ENCODE measurements at places on chromosomes 2 and 18.

DNA sequence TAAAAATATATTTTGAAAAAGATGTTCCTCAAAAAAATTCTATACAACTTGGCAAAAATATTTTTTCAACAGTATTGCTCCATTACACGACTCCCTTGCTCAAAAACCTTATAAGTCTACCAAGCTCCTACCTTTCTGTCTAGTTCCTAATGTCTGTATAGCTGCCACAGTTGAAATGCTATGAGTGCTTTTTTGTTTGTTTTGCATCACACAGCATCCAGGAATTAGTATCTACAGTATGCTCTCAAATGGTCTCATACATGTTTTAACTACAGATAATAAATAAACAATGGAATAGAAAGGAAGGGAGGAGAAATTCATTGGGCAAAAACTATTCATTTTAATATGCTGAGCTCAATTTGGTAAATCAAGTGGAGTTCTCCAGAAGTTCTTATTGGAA is 17.3 kb downstream of the ACADL start:
- no peak for DNase-seq

DNA sequence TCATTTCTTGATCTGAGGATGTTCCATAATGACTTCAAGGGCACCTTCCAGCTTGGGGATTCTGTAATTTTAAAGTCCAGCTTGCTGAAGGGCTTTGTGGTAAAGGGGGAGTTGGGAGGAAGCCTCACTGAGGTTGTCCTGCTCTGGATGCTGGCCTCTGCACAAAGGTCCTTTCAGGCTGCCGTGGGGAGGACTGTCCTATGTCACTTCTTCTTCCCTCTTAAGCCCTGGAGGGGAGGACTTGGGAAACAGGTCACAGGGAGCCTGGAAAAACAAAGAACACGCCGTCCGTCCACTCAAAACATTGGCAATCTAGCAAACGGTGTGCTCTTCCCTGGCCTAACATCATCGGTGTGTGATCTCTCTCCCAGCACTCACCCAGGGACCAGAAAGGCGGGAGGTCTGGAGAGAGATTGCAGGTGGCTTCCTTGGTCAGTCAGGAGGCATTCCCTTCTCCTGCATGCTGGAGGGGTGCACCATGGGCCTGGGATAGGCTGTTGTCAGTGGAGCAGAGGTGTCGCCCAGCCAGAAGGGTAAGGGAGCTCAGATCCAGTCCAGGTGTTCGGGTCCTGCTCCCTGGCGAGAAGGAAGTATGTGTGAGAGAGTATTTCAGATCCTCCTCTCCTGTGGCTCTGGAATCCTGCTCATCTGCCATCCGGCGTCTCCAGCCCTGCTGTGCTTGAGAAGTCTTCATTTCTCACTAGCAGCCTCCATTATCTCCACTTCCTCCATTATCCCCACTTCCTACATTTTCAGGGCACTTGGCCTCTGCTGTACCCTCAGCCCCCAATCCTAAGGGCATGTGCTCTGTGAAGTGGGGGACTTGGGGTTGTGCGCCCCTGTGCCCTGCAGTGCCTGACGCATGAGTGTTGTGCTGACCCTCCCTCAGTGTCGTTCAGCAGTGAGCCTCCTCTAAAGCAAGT is 20.1 kb downstream of the ASAP2 start:
- no peak for DNase-seq

DNA sequence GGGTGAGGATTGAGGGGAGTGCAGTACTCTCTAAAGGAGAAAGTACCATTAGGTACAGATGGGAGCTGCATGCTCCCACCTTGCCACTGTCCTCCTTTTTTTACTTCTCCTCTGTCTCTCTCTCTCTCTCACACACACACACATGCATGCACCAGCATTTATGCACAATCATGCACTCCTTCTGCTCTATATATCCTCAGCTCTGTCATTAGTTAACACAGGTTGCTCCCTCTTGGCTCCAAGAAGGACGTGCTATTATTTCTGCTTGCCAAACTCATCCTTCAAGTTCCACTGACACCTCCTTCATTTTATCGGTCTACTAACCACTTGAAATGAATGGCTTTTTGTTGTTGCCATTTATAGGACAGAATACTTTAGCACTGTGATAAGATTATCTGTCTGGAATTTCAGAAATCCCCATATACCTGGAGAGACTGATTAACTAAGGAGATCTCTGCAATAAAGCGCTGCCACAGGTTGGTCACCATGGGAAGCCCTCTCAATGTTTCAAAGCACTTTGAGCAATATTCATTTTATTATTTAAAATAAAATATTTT is 178.5 kb upstream of the TRIB2 start:
- peak; percentile 22 for DNase-seq

- no peak for DNase-seq
Observed at GRCh38 chr2:151087377-151087776, 174.3 kb downstream of the RBM43 start.

DNA sequence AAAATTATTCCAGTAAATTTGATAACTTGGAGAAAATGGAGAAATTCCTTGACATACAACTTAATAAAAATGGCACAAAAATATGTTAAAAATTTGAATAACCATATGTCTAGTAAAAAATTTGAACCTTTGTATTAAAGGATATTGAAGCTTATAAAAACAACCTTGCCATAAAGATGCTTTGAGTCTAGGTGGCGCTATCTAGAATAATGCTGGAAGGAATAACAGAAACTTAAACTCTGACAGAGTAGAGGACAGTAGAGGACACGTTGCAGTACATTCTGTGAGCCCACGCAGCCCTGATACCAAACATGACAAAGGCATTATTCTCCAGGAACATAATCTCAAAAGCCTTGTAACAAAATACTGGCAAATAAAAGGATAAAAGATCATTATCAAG is 44.7 kb upstream of the ALKAL2 start:
- DNase-seq: no peak

DNA sequence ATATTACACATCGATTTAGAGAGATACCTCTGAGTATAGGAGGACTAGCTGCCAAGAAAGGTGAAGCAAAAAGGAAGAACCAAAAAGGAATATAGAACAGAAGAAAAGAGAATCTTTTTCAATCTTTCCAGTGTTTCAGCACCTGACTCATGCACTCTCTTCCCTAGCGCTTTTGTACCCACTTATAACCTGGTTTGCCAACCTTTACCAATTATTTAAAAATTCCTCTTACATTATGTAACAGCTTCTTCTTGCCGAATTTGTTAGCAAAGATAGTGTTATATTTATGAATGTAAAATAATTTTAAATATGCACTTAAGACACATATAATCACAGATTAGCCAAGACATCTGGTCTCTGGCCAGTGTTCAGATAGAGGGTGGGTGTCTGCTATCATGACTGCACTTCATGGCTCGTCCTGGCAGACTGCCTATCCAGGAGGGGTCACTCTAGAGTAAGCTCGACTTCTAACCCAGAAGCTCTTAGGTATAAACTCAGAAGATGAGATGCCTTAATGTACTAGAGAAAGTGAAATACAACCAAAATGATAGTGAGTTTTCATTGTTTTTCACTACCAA is 122.9 kb downstream of the ATAD2B start:
- peak; percentile 43 for DNase-seq

- DNase-seq: no peak
Observed at GRCh38 chr2:136727973-136728699, 37.2 kb upstream of the THSD7B start.

DNA sequence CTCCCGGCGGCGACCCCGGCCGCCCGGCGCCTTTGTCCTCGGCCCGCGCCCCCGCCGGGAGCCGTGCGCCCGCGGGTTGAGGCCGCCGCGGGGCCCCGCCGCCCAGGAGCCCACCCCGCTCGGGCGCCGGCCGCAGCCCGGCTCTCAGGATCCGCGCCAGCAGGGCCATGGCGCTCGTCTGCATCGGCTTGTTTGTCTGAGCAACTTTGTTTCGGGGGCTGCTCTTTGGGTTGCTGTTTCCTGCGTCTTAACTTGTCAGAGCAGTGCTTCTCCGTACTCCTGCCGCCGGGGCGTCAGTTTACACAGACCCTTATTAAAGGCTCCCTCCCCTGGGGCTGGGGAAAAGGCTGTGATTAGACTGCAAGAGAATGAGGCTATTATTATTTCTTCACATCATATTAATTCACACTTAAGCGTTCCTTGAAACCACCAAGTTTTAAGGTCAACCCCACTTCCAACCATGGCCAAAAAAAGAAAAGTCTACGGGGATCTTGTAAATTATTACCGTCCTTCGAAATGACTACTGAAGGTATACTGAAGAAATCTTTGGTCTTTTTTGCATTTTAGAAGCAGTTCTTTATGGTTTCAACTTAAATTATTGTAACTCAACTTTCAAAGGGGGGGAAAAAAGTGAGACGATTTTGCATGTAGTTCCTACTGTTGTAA is at the start of gene CYP27C1:
CYP27C1 (minus strand) TSS at position 198 of the 666 bp plus-strand sequence; CDS start at position 169, 29 bp downstream.
- DNase-seq: peak; percentile 44

DNA sequence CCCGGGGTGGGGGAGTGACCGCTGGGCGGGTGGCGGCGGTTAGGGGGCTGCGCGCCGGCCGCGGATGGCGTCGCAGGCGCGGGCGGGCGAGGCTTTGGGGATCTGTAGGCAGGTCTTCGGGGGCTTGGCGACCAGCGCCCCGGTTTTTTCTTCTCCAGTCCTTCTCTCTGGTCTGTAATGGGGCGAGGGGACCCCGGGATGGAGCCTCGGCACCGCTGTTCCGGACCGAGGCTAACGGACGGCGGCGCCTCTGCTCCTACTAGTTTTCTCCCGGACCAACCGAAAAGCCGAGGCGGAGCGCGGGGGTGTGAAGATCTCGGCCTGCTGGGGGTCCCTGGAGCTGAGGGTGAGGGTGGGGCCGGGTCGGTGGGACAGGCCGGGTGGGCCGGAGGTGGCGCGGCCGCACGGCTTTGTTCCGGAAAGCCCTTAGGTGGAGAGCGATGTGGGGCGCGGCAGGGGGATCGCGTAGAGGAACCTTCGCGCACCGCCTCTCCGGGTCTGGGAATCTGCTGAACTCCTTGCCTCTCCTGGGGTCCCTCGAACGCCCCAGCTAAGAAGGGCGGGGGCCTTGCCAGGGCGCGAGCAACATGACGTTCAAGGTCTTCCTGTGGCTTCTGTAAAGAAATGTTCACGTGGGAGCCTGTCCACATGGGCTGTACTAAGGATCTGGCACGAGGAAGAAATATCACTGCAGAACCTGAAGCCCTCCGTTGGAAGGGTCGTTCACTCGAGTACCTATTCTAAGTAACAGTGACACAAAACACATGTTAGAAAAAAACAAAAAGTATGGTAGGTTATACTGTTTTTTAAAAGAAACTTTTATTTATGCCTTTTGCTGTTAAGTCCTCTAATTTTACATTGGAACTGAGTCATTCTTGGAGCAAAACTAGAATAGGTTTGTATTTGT is 861 bp downstream of the SLC39A10 start:
- peak; percentile 89 for DNase-seq

DNA sequence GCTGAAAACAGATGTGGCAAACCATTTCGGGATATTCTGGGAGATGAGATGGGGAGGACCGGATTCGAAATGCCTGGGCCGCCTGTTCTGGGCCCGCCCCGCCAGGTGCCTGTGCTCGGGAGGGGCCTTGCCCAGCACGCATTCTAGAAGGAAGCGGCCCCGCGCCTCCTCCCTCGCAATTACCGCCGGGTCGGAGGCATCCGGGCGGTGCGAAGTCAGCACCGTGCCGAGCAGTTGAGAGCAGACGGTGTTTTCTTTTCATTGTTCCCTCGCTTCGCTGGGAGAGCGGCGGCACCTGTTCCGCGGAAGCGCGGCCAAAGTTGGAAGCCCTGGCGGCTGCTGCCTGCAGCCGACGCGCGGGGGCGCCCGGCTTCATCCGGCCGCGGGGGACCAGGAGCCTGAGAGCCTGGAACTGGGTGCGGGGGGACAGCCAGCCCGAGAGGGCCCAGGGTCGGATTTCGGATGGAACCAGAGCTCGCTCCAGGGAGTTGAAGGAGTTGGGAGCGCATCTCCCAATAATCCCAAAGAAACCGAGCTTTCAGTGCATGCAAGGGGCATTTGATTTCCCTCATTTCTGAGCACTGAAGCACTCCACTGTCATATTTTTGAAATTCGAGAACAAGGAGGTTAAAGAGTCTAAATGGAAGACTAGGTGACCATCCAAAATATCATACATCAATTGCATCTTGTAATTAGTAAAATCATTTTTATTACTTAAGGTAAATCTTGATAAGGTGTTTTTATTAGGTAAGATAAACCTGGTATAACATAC is 241.8 kb upstream of the RAB12 start:
- DNase-seq: peak; percentile 27

- no peak for DNase-seq
Observed at GRCh38 chr2:36466135-36466534, 110.6 kb downstream of the CRIM1 start.

DNA sequence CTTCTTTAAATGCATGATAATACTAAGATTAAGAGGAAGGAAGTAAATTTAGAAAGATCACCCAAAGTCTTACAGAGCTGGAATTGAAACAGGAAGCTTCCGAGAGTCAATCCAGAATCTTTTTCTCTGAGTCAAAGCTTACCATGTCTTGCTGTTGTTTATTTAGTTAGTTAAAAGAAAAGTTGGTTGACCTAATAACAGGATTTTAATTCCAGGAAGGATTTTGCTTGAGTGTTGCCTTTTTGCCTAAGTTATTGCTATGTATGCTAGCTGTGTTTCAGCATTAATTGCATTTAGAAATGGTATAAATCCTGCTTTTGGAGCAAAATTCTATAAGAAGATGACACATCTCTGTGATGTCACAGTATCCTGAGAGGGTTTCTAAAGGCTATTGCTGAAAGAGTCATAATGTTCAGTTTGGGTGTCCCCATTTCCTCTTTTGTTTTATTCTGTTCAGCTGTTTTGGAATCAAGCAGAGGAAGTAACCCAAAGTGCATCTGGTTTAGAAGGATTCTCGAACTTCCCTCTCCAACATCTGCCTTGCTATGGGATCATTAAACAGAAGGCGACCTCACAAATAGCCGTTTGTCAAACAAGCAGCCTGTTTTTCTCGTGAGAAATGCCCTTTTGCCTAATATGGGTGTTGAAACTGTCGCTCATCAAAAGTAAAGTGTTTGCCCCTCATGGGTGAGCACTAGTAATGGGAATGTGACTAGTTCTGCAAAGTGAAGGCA is 271.5 kb upstream of the MMADHC start:
- peak; percentile 57 for DNase-seq

GRCh38 chr2:150166313-150167051 is 321.0 kb downstream of the RND3 start:
- DNase-seq: peak; percentile 40

DNA sequence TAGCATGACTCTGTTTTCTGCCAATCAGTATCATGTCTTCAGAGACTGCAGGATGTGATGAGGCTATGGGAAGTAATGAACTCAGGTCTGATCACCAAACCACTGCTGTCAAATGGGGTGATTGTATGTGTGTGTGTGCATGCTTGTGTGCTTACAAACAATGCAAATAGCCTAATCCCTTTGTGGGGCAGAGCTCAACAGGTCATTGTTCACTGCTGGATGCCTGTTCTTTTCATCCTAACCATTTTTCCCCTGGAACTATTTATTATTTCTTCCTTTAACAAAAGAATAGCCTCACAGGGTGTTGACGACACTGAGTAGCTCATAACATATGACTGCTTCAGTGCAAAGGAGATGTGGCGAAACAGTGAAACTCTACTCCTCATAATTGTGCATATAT is 55.9 kb downstream of the NXPH2 start:
- DNase-seq: no peak

DNA sequence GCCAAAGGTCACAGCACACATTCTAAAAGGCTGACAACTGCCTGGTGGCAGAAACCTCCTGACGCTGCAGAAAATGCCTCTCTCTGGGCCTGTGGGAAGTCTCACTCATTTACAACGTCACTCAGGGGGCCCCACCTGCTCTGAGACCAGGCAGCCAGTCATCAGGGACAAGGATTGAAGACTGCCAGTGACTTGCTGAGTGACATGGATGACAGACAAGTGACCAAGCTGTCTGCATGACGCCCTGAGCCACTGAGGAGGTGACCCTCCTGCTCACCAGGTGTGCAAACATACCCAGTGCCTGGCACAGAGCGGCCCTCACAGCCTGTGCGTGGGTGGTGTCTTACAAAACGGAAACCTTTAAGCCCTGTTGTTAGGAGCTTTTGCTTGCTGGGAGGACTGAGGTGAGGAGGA is 392.4 kb downstream of the TNS1 start:
- DNase-seq: no peak

All from fibroblast of lung (primary cell).